HL-60 (cell line): ENCODE measurements at places on chromosomes 6 and 20.

DNA sequence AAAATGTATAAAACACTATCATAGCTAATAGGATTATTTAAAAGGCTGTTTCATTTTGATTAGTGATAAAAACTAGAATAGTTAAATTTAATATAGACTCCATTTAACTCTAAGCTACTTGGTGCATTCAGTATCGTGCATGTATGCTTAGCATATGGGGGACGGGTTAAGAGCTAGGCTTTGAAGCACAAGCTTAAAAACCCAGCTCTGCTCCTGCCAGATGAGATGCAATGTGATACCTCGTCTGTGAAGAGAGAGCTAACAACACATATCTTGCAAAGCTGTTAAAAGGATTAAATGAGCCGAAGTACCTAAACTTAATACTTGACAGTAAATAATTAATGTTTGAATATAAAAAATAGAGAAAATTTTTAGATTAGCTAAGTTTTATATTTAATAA is 42.2 kb downstream of the DTNBP1 start:
- no peak for DNase-seq

DNA sequence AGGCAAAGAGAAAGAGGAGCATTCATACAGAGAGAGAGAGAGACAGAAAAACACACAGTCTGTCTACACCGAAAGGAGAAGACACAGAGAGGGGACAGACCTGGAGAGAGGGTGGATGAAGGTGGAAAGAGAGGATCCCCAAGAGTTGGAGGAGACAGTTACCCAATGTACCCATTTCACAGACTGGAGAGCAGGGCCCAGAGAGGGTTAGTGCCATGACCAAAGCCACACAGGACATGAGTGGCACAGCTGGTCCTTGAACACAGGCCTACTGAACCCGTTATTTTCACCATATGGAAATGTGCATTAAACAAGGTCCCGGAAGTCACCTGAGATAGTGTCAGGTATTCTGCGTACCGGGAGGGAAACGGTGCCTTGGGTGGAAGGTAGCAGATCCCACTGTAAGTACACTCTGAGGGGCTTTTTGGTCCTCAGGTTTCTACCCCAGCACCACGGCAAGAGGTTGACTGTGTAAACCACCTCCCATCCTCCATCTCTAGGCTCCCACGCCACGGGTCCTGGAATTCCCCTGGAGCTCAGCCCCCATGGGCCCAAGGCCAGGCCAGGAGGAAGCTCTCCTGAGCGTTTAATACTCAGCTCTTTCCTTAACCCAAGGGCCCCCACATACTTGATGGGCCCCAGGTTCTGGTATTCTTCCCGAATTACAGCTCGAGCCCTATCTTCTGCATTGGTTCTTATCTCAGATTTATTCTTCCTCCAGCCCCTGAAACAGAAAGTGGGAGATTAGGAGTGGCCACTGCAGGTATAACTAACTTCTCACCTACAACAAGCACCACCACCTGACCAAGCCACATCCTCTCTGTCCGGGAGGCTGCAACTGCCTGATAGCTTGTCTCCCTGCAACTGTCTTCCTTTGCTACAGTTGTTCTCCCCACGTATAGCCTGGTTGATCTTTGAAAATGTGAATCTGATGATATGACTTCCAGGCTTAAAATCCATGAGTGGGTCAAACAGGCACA is 38.4 kb upstream of the OCSTAMP start:
- DNase-seq = no peak

DNA sequence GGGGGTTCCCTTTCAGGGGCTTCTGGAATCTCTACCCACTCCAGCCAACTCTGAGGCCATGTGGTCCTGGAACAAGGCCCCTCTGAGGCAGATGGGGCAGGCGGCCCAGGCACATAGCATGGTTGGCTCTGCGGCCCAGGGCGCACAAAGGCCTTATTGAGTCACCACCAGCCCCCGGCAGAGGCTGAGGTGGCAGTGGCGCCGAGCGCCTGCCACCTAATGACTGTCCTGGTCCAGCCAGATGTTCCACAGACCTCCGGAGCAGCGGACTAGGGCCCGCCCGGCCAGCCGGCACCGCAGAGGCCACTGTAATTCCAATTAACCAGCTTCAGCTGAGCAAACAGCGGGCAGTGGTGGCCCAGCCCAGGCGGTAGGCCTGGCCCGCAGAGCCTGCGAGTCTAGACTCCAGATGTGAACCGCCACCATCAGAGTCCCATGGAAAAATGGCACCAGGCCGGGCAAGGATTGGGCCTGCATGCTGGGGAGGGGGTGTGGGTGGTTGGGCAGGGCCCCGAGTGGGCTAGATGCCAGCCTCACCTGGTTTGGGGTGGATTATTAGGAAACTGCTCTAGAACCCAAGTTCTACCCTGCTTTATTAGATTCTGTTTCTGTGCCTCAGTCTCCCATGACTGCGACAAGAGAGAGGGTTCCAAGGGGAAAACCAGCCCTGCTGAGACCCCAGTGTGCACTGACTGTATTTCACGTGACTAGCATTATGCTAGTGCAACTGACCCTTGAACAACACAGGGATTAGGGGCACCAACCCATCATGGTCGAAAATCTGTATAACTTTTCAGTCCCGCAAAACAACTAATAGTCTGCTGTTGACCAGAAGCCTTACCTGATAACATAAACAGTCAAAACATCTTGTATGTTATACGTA is 34.1 kb upstream of the ID1 start:
- no peak for DNase-seq

- DNase-seq = no peak
Measured at GRCh38 chr6:56764081-56764566, 121.4 kb upstream of the DST start.

DNA sequence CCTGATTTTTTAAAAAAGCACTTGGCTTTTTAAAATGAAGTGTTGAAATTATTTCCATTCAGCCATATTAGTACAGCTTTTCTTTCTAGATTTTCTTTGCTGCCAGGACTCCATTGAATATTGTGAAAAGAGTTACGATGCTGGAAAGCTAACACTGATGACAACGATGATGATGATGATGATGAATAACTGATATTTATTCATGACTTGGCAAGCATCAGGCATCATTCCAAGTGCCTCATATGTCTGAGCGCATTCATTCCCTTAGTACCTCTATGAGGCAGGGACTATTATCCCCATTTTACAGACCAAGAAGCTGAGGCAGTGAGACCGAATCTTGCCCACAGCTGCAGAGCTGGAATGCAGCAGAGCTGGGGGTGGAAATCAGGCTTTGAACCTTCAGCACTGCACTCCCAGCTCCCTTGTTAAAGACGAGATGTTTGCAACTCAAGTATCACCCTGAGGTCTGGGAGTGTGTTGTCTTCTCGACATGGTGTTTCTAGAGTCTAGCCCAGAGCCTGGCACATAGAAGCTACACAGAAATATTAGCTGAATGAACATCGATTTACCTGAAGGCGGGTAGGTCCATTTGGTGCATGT is 85.5 kb upstream of the FRMD1 start:
- DNase-seq = no peak

DNA sequence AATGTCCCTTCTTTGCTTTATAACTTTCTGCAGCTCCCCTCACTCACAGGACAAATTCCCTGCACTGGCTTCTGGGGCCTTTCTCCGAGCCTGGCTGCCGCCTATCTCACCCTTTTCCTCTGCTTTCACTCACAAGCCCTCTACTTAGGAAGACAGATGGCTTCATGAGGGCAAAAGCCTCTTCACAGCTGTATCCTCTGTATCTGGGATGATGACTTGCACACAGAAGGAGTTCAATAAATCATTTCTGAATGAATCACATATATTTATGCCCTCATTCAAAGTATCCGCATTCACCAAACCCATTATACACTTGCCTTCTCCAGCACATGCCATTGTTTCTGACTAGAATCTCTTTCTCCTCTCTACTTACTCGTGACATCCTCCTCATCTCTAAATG is 159.0 kb upstream of the RIPOR2 start:
- no peak for DNase-seq

DNA sequence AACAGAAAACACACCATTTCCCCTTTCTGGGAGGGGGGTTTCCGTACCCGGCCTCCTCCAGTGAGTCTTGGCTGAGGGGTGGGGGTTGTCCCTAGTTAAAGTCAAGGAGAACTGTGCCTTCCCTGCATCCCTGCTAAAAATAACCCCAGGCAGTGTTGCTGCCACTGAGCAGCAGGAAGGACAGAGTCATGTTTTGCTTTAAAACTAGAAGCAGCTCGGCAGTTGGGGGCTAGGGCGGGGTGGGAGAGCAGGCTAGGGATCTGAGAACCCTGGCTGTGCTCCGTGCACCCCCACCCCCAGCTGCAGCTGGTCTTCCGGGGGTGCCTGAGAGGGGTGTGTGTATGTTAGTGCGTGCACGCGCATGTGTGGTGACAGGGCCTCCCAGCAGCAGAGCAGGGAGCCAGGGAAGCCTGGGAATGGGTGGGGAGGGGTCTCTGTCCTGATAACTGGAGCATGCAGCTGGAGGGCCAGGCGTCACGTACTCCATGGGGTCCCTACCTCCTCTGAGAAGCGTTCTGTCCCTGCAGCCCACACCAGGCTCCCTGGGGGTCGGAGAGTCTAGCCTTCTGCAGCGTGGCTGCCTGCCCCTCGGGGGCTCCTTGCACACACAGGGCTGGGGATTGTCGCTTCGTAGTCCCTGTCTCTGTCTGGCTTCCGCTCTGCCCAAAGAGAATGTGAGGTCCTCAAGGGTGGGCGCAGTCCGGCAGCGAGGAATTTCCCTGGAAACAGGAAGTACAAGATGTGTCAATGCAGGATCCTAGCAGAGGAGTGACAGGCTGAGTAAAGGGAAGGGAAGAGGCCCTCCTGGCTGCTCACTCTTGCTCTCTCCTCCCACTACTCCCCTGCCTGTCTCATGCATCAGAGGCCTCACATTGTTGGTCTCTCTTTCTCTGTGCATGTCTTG is 16.8 kb upstream of the ARMC12 start:
- DNase-seq = peak; percentile 56
